Eye (tissue), 1 donor: ENCODE measurements at places on chromosomes 3 and 15.

GRCh38 chr3:133209871-133210550, 171.8 kb downstream of the TMEM108 start:
- peak; percentile 26 for DNase-seq

- DNase-seq: no peak
Observed at GRCh38 chr3:123143669-123144411, 57.9 kb upstream of the SEC22A start.

- no peak for DNase-seq
Observed at GRCh38 chr15:60865507-60865906, 363.6 kb downstream of the RORA start.

- no peak for DNase-seq
Observed at GRCh38 chr15:71562251-71562650, 248.1 kb upstream of the NR2E3 start.

GRCh38 chr15:94397337-94397736, 166.0 kb downstream of the MCTP2 start:
- DNase-seq: no peak

DNA sequence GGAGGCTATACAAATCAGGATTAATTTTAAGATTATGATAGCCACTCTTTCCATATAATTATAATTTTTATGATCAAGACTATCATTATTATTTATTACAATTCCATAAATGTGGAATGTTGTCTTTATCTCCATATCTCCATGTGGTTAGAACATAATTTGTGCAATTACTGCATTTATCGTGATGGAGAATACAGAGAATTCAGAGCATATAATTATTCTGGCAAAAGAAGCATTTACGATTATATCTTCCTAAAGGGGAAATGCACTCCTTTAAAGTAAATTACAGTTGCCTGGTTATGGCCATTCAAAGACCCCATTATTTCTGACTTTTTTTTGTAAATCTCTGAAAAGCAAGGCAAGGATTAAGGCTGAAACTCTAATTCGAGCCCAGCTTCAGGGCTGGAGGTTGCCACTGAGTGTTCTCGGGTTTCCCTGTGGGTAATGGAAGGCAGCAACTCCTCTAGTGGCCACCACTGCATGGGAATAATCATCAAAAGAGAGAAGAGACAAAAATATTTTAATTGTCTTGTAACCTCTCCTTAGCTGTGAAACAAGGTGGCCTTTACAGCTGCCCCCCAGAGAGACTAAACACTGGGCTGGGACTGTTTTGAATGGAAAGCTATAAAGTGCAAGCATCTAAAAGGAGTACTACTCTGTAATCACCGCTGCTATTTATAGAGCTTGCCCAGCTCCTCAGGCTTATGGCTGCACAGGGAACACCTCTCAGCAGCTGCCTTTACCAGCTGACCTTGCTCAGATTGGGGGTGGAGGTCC, 59.8 kb upstream of the PRTG start:
- peak; percentile 19 for DNase-seq

- no peak for DNase-seq
Observed at GRCh38 chr3:80734483-80734882, 966.7 kb upstream of the ROBO1 start.

DNA sequence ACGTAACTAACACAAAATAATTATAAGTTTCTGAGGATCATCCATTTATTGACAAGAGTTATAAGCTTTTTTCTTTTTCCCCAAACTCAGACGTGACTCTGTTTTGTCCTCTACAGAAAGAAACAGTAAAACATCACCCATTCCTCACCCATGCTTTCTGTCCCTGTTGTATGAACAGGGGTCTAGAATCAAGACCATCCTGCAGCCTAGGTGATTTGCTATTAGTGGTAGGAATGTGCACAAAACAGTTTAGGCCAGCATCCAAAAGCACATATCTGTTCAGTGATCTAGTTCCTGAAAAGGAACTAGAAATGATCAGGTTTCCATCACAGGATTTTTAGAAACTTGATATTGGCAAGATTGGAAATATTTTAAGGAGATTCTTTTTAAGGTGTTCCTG, 527.6 kb downstream of the SOX2 start:
- no peak for DNase-seq

- DNase-seq: peak; percentile 44
Observed at GRCh38 chr3:133210656-133211055, 172.5 kb downstream of the TMEM108 start.

DNA sequence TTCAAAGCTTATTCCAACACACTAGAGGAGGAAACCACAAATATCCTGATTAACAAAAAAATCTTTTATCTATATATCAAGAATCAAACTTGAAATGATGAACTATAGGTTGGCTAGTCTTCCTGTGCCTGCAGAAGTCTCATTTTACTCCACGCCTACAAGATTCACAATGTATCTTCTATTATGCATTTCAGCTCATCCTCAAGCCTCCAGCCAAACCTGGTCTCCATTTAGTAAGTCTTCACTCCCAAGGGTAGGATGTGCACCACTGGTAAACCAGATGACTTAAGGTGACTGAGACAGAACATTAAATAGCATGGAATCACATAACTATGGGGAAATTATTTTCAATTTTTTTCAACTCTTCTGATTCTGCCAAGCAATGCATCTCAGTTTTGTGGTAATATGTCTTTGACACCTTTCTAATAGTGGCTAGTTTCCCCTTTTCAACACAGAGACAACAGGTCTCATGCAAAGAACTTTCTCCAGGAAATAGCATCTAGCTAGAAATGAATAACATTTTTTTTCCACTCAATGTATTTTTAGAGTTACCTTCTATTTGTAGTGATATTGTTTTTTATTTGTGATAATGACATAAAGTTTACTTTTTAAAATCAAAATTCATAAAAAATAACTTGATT, 166.9 kb downstream of the TNIK start:
- DNase-seq: no peak

- peak; percentile 52 for DNase-seq
Observed at GRCh38 chr3:128484404-128485281, 8.4 kb downstream of the GATA2 start.

DNA sequence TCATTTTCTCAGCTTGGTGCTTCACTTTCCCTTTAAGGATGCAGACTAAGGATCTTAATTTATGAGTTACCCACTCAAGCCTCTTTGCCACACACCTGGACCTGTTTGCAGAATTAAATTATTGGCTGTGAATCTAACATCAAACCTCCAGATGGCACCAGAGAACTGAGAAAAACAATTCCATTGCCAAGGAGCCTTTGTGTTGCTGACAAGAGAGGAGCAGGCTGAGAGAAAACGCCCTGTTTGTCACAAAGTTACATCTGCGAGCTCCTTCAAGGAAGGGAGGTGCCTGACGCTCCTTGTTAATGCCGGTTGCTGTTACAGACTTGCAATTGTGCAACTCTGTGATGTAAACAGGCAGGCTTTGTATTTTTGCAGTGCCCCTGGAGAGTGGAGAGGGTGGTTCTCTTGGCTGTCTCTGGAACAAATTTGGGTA, 36.3 kb upstream of the TMC3 start:
- DNase-seq: peak; percentile 95
